IPS-NIHi11 (cell line): ENCODE measurements at places on chromosomes 13 and 19.

DNA sequence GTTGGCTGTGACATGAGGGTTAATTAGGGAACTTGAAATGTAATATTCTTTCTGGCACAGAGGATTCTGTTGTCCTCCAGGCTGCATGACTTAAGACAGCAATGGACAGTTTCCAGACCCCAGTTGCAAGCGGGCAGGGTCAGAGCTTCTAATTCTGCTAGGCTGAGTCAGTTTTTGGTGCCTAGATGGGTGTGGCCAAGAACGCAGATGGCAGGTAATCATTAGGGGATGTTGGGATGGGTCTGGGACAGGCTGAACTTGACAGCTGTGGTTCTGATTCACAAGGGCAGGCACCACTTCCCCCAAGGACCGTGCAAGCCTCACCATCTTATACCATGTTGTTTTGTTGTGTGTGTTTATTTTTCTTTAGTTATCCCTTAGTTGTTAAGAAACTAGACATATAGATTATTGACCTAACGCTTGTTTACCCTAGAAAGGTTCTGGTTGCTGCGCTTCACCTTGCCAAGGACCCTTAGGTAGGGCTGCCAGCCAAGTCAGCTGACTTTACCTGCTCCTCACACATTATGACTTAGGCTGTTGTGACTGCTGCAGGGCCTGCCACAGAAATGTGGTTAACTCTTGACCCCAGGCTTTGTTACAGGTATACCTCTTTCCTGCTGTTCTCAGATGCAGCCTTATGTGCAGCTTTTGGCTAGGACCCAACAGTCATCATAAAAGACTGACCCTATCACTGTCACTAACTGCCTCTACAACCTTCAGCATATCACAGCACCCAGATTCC, 117.7 kb upstream of the KLF12 start:
- DNase-seq = no peak

GRCh38 chr13:45133396-45134118, 13.2 kb downstream of the GTF2F2 start:
- DNase-seq = no peak

- no peak for DNase-seq
Measured at GRCh38 chr13:97749174-97749573, 204.3 kb upstream of the IPO5 start.

DNA sequence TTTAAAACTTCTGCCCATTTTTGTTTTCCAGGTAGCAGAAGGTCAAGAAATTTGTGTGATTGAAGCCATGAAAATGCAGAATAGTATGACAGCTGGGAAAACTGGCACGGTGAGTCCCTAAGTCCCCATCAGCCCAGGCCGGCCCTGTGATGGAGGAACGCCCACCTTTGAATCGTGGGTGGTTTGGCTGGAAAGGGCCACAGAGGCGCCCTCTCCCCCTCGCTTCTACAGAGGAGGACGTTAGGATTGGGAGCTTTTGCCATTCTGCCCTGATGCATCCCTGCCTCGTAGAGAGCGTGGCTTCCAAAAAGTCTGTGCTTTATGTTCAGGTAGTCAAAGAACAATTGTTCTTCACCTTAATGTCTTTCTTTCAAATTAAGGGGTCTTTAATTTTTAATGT, 60.9 kb downstream of the GGACT start:
- no peak for DNase-seq

GRCh38 chr13:113860051-113860664, 3.7 kb downstream of the GAS6 start:
- no peak for DNase-seq

DNA sequence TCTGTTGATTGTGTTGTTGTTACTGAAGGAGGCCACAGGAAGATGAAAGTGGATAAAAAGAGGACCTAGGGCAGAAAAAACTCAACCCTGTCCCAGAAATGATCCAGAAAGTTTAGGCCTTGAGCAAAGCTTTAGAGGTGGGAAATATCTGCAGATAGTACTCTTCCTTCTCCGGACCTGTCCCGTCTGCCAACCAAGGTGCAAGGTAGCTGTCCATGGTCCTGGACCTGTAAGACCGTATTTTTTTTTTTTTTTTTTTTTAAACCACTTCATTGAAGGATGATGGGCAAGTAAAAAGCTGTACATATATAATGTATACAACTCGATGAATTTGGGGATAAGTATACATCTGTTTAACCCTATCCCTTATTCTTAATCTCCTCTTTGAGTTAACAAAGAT, 225.9 kb downstream of the OLFM4 start:
- peak; percentile 53 for DNase-seq

DNA sequence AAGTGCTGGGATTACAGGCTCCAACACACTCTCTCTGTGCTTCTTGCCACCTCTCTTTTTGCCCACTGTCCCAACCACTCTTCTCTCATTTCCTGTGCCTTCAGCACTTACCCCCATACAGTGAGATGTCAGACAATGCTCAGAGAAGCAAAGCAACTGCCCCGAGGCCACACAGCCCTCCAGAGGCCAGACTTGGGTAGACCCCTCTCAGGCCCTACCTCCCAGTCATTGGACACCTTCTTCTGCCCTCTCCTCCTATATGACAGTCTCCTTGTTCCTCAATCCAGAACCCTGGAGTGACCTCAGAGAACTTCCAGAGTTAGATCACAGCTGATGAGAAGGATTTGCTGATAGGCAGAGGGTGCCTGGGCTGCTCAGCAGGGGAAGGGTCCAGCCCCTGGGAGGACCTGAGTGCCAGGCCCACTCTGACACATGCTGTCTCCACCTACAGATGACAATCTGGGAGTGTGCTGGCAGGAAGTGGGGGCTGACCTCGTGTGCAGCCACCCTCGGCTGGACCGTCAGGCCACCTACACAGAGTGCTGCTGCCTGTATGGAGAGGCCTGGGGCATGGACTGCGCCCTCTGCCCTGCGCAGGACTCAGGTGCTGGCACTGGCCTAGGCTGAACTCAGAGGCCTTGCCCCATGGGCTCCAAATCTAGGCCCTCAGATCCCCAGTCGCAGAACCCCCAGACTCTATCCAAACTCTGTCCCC, 24.4 kb downstream of the LTBP4 start:
- DNase-seq = no peak

- no peak for DNase-seq
Measured at GRCh38 chr13:62706048-62706447, 1290.4 kb upstream of the PCDH20 start.

GRCh38 chr19:17794731-17795494, at the start of gene B3GNT3:
Gene B3GNT3, plus strand, starts transcription at chr19:17795138. Its CDS starts 12,670 bp downstream, at chr19:17807808.
- DNase-seq = peak; percentile 78

GRCh38 chr19:9971166-9971897, 35.0 kb upstream of the OLFM2 start:
- DNase-seq = no peak

DNA sequence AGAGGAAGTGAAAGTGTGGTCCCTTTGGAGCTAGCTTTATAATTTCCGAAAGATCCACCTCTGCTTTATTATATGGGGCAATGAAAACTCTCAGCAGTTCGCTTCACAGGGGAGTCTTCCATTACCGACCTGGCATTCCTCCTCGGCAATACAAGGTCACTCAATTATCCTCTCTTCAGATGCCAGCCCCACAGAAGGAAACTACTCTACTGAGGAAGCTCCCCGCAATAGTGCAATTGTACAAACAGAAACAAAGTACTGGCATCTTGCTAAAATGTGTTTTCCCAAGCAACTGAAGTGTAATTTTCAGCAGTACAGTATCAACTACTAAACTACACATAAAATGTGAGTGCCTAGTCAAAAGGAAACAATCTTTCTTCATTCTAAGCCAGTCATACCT, 702.0 kb downstream of the PCDH9 start:
- DNase-seq = no peak

- no peak for DNase-seq
Measured at GRCh38 chr13:36918246-36919131, 1.5 kb downstream of the SMAD9 start.

DNA sequence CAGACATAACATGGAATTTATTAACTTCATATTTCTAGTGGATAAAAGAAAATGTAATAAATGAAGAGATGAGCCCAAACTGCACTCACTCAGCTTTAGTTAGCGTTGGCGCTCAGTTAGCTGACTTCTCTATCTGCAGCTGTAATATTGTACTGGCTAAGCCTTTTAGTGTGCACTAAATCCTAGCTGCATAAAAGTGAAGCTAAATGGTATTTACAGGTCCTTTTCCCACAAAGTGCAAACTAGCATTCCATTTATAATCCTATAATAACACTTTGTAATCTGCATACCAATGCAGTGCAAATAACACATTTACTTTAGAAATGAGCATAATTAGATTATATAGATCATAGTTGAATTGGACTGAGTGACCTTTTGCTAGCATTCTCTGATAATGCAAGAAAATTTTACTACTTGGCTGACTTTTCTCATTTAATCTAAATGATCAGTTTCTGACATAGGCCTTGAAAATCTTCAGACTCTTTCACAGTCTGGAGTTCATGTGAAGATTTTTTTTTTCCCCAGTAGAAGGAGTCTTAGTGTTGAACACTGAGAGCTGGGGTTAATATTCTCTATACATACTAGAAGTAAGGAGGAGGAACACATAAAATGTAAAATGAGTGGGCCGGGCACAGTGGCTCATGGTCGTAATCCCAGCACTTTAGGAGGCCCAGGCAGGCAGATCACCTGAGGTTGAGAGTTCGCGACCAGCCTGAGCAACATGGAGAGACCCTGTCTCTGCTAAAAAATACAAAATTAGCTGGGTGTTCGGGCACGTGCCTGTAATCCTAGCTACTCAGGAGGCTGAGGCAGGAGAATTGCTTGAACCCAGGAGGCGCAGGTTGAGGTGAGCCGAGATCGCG, 1426.4 kb downstream of the PCDH9 start:
- DNase-seq = no peak

GRCh38 chr19:48616041-48616436, 1.2 kb upstream of the FAM83E start:
- DNase-seq = no peak

DNA sequence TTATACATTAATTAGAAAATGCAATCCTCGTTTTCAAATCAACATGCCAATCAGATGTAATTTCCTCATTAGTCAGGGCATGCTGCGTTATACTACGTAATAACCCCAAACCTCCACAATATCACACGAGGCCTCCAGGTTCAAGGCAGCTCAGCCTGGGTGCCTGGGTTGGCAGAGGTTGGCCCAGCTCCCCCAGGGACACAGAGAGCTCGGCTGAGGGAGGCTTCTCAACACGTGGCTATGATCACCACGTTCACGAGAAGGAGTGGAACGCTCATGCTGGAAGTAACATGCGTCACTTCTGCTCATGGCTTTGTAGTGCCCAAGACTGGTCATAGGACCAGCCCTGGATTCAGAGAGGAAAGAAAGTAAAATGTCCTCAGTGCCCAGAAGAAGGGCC, 144.9 kb upstream of the SOX1 start:
- no peak for DNase-seq

DNA sequence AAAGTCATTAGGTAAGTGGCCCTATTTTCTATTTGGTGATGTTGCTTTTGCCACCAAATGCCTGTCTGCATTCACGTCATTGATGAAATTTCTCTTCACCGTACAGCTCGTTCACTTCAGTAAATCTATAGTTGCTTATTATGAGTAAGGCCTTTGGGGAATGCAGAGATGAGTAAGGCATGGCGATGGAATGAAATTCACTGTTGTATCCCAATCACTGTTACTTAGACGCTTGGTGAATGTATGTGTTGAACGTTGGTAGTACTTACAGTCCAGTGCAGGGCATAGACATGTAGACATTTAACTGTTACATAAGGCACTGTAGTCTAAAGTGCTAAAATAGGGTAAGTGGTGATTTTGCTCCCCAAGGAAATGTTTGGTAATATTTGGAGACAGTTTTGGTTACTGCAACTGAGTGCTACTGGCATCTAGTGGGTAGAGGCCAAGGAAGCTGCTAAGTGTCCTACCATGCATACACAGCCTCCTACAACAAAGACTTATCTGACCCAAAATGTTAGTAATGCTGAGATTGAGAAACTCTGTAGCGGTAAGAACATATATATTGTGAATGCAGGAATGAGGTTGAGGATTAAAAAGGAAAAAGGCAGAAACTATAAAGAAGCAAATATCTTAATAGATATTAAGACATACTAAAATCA, 5.8 kb downstream of the AKAP11 start:
- no peak for DNase-seq

- no peak for DNase-seq
Measured at GRCh38 chr13:45522571-45522970, 57.8 kb downstream of the COG3 start.

- no peak for DNase-seq
Measured at GRCh38 chr13:40352380-40352778, 314.1 kb downstream of the FOXO1 start.

- no peak for DNase-seq
Measured at GRCh38 chr13:76971215-76971614, 20.7 kb upstream of the CLN5 start.

- no peak for DNase-seq
Measured at GRCh38 chr19:46388311-46389095, 24.9 kb downstream of the CCDC8 start.

DNA sequence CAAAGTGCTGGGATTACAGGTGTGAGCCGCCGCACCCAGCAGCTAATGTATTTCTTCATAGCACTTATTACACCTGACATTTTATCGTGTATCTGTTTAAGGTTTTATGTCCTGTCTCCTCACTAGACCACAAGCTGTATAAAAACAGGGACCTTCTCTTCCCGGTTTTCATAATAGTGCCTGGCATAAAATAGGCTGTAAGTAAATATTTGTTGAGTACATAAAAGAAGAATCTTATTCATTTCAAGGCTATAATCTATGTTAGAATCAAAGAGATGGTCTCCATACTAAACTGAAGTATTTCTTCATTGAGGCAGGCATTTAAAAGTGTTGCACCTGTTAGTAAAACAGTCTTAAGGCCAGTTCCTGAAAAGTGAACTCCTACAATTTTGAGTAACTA, 194.0 kb downstream of the SHISA2 start:
- no peak for DNase-seq

DNA sequence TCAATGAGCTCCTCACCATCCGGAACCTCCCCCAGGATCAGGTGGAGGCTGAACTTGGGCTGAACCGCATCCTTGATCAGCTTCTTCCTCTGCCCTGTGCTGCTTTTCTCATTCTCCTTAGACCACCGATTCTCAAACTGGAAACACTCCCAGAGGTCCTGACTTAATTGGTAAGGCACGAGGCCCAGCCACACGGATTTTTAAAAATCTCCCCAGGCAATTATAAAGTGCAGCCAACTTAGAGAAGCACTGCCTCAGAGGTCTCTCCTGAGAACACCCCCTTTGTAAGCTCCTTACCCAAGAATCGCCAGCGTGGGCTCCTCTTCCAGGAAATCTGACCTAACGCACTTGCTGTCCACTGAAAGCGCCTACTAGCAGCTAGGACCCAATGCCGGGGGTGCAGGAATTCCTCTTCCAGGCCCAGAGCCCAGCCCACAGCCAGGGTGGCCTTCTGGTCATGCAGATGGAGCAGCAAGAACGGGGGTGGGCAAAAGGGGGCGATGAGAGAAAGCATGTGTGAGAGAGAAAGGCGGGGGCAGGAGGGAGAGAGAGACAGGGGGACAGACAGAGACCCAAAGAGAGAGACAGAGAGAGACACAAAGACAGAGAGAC, 66.9 kb upstream of the CACNA1A start:
- DNase-seq = peak; percentile 26
